Stimulated activated CD4-positive, alpha-beta T cell treated with anti-CD3 and anti-CD28 coated beads, Interleukin-12 subunit alpha, Interleukin-12 subunit beta, amount 100 ng/mL, for 48 hours (primary cell): ENCODE measurements at places on chromosomes 5 and 9.
A peak's percentile ranks its signal among the peaks of the same experiment; 100 is the strongest.

GRCh38 chr9:79817438-79818004, 245.8 kb downstream of the TLE4 start:
- DNase-seq, result no peak

GRCh38 chr5:131268758-131269370, 5.0 kb downstream of the CDC42SE2 start:
- DNase-seq, result no peak

- DNase-seq, result no peak
Observed at GRCh38 chr5:112738191-112738560, 491 bp downstream of the APC start.

DNA sequence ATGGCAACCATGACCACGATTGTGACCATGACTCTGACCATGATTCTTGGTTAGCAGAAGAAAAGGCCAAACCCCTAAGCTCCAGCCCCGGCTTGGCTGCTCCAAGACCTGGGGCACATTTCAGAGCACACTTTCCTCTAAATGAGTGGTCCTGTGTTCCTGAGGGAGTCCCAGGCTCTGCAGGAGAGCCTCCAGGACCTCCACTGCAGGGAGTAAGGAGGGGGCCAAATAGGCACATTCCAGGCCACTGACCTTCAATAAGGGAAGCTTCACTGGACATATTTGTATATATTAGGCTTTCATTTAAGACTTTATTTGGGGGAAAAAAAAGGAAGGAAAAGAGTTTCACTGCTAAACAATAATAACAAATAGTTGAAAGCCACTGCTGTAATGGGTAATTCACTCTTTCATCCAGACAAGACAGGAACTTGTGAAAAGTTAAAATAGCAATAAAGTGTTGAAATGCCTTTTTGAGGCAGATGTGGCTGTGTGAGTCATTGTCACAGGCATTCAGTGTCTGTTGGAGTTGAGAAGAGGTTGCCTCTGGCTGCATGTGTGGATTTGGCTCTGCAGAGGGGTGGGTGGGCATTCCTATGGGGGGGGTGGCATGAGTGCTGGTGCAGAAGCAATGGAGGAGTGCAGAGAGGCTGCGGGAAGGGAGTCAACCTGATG, 63.9 kb upstream of the TGFBR1 start:
- DNase-seq, result no peak

DNA sequence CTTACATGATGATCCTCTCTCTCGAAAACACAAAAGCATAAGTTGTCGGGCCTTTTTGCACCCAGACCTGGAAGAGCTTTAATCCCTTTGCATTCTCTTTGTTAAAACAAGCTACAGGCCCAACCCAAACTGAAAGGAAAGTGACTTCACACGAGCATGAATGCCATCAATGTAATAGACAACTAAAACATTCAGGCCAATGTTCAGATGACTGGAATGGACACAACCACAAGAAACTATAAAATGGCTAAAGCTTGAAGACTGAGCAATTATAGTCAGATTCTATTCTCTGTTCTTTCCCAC, 45.5 kb downstream of the RFX3 start:
- DNase-seq, result no peak

- DNase-seq, result no peak
Observed at GRCh38 chr9:129331493-129331765, 153.4 kb upstream of the IER5L start.

DNA sequence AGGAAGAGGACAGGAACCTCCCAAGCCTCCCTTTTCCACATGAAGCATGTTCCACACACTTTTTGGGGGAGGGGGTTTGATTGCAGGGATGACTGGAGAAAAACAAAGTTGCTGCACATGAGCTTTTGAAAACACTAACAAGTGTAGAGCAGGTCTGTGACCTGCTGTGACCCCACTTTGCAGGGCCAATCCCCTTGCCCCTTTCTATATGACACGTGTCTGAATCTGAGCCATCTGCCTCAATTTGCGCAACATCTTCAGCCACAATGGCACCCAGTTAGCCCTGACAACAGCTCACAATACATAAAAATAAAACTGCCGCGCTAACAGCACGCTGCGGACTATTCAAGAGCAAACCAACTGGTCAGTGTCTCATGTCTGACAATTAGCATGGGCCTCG, 227.8 kb upstream of the TBCA start:
- DNase-seq, result no peak

DNA sequence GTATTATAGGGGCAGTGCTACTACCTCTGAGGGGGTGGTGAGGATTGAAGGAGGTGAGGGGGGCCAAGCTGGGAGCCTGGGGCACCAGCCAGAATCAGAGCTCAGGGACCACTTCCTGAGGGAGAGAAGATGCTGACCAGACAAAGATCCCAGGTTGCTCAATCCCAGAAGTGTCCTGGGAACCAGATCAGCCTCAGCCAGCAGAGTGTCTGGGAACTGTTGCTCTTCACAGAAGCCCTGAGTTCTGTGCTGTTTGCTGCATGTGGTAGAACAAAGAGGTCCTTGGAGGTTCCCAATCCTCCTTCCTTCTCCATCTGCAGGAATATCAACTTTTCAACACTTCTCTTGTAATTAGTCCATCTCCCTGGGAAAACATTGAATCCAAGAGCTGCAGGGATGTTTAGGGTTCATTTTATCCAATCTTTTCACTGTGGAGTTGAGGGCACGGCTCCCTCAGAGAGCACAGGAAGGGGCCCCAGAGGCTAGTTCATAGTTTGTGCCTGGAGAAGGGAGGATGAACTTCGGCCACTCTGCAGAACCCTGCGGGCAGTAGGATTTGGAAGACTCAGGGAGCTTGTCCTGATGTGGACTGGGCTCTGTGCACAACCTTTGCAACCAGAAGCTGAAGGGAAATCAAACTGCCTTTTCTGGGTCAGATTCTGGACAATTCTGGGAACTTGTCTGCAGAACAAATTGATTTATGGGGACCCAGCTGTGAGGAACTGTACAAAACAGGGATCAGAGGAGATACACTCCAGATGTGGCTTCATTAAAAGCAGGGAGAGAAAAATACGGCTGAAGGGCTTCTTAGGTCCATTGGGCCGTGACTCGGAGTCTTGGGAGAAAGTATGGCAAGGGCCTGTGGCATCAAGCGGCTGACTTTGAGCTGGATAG, 57.1 kb downstream of the GALNT12 start:
- no peak for DNase-seq

- no peak for DNase-seq
Observed at GRCh38 chr5:36359267-36359666, 57.6 kb upstream of the RANBP3L start.

- DNase-seq, result no peak
Observed at GRCh38 chr5:73698011-73698410, 72.0 kb downstream of the ARHGEF28 start.

DNA sequence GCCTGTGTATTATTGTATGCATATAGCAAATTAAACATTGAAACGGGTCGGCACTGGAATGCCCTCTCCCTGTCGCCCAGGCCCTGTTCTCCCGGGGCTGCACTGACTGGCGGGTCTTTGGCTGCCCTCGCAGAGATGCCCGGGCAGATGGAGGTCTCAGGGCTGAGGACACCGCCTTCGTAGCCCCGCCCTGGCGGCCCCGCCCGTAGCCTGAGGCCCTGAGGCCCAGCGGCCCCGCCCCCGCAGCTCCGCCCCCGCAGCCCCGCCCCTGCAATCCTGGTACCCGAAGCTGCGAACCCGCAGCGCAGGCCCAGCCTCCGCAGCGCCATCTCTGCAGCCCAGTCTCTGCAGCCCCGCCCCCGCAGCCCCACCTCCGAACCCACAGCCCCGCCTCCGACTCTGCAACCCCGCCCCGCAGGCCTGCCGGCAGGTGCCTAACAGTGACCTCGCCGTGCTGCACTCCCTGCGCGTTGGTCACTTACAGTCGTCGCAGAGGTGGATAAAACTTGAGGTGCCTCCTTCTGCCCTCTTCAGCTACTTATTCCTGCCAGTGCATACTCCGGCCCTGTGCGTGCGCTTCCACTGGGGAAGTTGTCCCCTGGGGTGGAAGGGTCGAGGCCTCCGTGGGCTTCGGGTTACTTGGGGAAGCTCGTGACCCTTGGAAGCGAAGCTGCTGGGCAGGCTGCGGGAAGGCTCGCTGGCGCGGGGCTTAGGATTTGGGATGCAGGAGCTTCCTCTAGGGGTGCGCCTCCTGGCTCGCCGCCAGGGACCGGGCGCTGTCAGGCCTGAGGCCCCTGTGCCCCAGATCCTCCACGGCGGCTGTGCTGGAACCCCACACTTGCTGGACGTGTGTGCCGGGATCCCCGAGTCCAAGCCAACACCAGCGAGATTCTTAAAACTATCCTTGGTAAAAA, 72.3 kb downstream of the ICE1 start:
- peak; percentile 57 for DNase-seq

- no peak for DNase-seq
Observed at GRCh38 chr9:105911104-105911911, 217.0 kb downstream of the TMEM38B start.

DNA sequence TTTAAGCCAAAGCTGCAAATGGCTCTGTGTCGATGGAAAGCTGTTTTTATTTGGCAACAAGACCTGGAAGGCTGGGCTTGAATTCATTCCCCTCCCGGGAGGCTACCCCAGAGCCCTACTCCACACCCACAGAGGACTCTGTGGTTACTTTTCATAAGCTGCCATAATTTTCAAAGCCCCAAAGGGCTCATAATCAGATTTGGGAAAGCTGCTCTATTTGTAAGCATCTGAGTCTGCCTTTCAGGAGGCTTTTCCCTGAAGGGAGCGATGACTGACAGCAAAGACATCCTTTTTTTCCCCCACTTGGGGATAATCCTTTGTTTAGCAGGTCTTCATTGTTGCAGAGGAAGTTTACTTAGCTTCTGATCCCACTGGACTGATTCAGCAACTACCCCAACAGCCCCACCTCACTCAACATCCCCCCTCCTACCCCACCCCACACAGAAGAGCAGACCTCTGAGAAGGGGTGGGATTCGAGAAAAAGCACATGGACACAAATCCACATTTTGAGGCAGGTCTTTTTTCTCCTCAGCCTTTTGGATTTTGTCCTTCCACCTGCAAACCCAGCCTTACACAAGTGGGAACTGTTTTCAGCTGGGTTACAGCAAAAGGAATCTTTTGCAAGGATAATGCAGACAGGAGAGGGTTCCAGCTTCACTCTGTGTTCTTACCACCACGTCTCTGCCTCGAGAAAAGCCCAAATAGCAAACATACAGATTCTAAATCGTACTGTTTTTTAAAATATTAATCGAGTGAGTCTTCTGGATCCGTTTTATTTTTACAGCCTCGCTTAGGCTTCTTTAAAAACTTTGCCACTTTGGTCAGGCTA, 244.4 kb upstream of the TUT7 start:
- no peak for DNase-seq

- DNase-seq, result no peak
Observed at GRCh38 chr9:132879457-132880323, 992 bp downstream of the SPACA9 start.

- no peak for DNase-seq
Observed at GRCh38 chr5:31639481-31640411, 815 bp downstream of the PDZD2 start.

DNA sequence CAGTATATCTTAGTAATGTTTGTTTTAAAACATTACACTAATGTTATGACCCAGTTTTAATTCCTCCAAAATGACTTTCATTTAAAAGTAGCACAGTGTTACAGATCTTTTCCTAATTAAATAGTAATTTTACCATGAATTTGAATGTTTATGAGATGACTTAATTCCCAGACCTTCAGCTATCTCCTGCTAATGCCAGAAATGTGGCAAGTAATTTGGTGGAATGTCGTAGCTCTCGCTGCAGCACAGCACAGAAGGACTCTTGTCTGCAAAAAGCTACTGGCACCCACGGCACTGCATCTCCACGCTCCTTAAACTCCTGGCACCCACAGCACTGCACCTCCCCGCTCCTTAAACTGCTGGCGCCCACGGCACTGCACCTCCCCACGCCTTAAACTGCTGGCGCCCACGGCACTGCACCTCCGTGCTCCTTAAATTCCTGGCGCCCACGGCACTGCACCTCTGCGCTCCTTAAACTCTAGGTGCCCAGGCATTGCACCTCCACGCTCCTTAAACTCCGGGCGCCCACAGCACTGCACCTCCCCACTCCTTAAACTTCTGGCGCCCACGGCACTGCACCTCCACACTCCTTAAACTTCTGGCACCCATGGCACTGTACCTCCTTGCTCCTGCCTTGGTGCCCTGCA, 163.1 kb downstream of the CDK5RAP2 start:
- no peak for DNase-seq

GRCh38 chr9:71709384-71709783, 58.9 kb downstream of the CEMIP2 start:
- no peak for DNase-seq

DNA sequence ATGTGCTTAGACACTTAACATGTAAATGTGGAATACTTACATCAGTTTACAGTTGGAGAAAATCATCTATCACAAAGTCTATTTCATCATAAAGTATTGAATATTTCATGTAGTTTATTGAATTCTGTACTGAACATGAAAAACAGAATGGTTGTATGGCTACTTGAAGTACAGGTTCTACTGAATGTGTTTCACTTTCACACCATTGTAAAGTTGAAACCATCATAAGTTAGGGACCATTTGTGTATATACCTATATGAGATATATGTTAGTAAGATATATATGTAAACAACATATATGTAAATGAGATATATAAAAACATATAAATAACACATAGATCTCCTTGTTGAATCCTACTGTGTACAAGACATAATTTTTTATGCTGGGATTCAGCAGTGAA, 63.0 kb upstream of the TAF11L2 start:
- no peak for DNase-seq

DNA sequence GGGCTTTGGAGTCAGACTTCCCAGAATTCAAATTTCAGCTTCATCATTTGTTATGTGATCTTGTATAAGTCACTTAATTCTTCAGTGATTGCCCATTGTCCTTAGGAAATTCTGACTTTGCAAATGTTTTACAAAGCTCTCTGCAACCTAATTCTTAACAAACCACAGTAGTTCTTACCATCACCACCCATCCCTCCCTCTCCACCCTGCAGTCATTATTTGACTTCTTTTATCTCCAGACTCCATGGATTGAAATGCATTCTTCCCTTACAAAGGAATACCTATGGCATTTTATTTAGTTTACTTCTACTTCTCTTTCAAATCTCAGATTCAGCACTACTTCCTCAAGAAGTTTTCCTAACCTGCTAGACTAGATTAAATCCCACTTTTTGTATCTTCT, 23.1 kb downstream of the SHLD3 start:
- no peak for DNase-seq

- peak; percentile 48 for DNase-seq
Observed at GRCh38 chr9:98851730-98852459, 44.4 kb downstream of the GALNT12 start.

- no peak for DNase-seq
Observed at GRCh38 chr9:111957856-111958631, 61.4 kb downstream of the UGCG start.

DNA sequence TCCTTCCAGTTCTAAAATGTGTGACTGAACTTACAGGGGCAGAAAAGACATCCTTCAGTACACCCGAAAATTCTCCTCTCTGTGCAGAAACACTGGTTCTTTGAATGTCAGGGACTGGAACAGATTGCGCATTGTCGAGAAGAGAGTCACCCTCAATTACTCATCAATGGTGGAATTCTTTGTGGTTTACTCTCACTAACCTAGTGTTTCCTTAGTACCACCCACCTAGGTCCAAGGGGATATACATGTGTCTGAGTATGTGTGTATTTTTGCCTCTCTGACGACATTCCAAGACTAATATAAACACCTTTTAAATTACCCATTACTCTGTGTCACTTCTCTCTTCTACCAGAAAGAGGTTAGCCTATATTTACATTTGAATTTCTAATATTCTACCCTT, 660.8 kb downstream of the TLE1 start:
- DNase-seq, result no peak
